ENCODE measurements at places on chromosomes 16 and 17. TPM values are rescaled to one million over a fixed set of nuclear protein-coding genes. Genes with fewer than 3 reads are reported as not detected.

The AOC2 gene
- total RNA-seq = not detected

The SLC6A2 gene
- not detected for total RNA-seq

The TP53TG3C gene
- total RNA-seq = not detected

The CHST6 gene
- 1.4 TPM for total RNA-seq

The C16orf82 gene
- not detected for total RNA-seq

DNA sequence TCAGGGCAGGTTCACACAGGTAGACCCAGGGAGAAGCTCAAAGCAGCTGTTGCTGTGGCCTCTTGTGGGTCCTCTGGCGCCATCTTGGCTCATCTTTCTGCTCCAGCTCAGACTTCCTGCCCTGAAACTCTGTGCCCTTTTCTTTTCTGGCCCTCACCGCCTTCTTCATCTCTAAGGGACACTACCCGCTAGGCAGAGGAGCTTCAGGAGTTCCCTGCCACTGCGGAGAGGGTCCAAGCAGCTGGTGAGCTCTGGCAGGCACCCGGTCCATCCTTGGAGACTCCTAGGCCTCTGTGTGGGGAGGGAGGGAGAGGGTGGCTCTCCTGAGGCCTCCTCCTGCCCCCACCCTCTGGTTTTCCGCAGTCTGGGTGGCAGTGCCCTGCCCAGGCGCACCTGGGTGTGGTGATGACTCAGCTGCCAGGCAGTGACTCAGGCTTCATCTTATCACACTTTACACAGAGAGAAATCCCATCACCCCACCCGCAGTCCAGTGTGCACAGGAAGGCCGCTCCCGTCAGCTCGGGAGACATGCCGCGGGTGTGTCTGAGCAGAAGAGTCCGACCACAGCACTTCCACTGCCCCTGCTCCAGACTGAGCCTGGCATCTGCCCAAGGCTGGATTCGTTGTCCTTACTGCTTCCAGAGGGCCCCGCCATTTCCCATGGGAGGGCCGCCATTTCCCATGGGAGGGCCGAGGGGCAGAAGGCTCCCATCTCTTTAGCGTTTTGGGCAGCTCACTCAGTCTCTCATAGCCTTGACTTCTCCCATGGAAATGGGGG, 7.3 kb downstream of the NT5C start:
- DNase-seq = peak; percentile 96

DNA sequence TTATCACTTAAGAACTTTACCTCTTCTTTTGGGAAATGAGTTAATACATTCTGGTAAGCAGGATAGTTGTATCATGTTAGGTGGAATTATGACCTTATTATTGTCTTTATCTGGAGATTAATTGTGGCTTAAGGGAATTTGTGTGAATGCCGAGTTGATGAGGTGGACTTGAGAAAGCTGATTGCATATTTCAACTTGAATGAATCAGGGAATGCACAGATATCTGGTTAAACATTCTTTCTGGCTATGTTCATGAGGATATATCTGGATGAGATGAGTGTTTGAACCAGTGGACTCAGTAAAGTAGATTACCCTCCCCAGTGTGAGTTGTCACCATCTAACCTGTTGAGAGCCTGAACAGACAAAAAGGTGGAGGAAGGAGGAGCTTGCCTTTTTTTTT, 326.1 kb upstream of the GOT2 start:
- peak; percentile 89 for DNase-seq

DNA sequence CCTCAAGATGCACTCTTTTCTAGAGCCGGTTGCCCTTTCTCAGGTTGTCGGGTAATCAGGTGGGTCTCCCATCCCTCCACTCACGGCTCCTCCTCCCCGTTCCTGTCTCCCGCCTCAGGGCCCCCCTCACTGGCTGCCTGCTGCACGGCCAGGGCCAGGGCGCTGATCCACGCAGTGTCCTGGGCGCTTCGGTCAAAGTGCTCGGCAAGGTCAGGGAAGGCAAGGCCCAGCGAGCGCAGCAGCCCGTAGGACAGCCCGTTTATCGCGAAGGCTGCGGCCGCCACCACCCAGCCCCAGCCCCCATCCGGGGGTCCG, 753 bp downstream of the SLC16A11 start:
- DNase-seq = no peak

DNA sequence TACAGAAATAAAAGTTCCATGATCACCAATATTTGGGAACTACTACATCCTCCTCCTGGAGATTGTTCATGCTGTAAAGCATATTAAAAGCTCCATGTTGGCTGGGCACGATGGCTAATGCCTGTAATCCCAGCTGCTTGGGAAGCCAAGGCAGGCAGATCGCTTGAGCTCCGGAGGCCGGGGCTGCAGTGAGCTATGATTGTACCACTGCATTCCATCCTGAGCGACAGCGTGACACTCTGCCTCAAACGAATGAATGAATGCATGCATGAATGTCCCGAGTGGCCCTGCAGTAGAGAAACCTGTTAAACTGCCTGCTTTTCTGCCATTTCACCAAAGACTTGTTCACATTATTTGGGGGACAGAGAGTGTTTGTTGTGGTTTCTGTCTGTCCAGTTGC, 15.0 kb downstream of the CNEP1R1 start:
- DNase-seq = no peak

- peak; percentile 56 for DNase-seq
These were observed 72.8 kb downstream of the MMD start for GRCh38 chr17:55348749-55349354.

DNA sequence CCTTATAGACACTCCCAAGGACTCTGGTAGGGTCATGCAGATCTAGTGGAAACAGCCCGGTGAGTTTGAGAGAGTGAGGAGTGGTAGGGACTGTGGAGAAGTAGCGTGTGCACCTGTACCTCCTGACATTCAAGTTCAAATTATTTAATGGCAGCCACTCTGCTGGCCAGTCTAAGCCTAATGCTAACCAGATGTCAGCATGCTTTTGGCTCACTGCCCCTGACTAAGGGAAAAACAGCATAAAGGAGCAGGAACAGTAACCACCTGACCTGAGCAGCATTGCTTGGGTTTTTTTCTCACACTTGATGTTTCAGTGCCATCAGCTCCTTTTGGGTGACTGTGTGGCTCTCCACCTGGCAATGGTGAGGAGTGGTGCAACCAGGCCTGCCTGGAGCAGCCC, 23.8 kb upstream of the SLC12A3 start:
- peak; percentile 40 for DNase-seq

GRCh38 chr16:67814567-67814966, 7.9 kb downstream of the TSNAXIP1 start:
- no peak for DNase-seq

GRCh38 chr17:75854881-75855309, 240 bp downstream of the WBP2 start:
- no peak for DNase-seq

- DNase-seq = peak; percentile 79
These were observed 319.5 kb upstream of the SOX9 start for GRCh38 chr17:71801301-71801700.

- DNase-seq = no peak
These were observed 24.0 kb downstream of the IL21R start for GRCh38 chr16:27425961-27426360.

GRCh38 chr17:6755731-6756184, at the start of gene XAF1:
XAF1 (plus strand) TSS chr17:6756046; CDS start chr17:6756079, 33 bp downstream.
- DNase-seq = peak; percentile 82

DNA sequence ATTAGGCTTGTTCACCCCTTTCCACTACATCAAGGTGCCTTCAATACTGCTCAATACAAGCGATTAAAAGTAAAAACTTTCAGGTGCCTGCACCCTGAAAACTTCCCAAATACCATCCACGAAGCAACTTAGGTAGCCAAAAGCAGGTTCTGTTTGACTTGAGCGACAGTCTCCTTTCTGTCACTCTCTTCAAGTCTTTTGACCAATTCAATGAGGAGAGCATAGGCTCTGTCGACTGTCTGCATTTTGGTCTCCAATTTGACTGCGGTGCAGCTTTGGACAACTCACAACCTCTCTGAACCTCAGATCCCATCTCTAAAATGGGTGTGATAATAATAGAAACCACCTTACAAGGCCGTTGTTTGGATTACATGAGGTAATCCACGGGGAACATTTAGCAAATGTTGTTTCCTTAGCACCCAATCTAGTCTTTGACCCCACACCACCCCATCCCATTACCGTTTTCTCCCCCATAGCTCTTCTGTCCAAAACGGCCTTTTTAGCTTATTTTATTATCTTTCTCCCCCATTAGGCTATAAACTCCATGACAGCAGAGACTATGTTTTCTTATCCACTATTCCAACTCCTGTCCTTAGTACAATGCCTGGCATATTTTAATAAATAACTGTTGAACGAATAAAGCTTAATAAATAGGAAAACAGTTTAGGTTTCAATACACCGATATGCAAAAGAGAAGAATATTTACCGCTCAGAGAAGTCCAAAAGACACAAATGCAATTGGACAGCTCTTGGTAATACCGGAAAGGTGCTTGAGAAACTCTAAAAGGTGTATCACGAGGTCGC, 999 bp downstream of the MARF1 start:
- DNase-seq = no peak
